Vagina (tissue), 2 donors: ENCODE measurements at places on chromosomes 3 and 15. TPM values are rescaled to one million over a fixed set of nuclear protein-coding genes. Genes with fewer than 3 reads are reported as not detected.

DNA sequence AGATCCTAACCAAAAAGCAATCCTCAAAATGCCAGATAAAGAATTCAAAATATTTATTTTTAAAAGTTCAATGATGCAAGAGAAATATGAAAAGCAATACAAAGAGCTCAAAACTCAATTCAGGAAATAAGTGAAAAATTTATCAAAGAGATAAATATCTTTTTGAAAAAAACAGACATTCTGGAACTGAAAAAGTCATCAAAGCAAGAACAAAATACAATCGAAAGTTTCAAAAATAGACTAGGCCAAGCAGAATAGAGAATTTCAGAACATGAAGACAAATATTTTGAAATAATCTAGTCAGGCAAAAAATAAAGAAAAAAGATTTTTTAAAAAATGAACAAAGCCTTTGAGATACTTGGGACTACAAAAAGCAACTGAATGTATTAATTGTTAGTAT is 83.4 kb upstream of the STT3B start:
- no peaks in the 10 kb centered on the region for H3K4me1 ChIP-seq
- no peak overlapping the region for H3K4me3 ChIP-seq
- DNase-seq, result no peak
- no peaks in the 10 kb centered on the region for H3K36me3 ChIP-seq
- H3K27ac ChIP-seq, result no peak overlapping the region

DNA sequence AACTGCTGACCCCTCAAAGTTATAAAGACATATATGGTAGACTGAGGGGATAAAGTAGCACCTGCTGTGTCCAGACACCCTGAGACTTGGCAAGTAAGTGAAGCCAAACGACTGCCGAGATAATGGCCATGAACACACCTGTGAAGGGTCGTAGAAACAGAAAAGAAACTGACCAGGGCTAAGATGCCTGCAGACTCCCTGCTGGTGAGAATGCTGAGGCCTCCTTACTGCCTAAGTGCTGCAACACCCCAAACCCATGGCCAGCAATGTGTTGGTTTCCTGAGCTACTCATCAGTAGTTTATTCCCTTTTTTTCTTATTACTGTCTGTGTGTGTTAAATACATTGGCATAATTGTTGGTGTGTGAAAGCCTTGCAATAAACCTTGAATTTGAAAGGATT is 233.8 kb downstream of the ZNF385D start:
- no peak for DNase-seq
- no peak overlapping the region for H3K4me3 ChIP-seq
- H3K27ac ChIP-seq, result no peak overlapping the region
- no peaks in the 10 kb centered on the region for H3K36me3 ChIP-seq

- H3K27me3 ChIP-seq, result no peaks in the 10 kb centered on the region
- no peaks in the 10 kb centered on the region for H3K36me3 ChIP-seq
- H3K4me1 ChIP-seq, result peaks cover 43% of the 10 kb centered on the region
- H3K27ac ChIP-seq, result peak overlapping the region; percentile 79
- peak overlapping the region; percentile 96 for H3K4me3 ChIP-seq
These were observed 423 bp downstream of the TKT start for GRCh38 chr3:53255423-53255774.

Gene HRG
- total RNA-seq, result 0.25 TPM

Gene NRROS
- total RNA-seq, result 5.4 TPM

GRCh38 chr3:38707730-38708129 is 58.2 kb upstream of the SCN5A start:
- H3K4me1 ChIP-seq, result no peaks in the 10 kb centered on the region
- no peak overlapping the region for H3K4me3 ChIP-seq
- no peak for DNase-seq
- no peaks in the 10 kb centered on the region for H3K27me3 ChIP-seq
- no peaks in the 10 kb centered on the region for H3K36me3 ChIP-seq

Gene AGBL1
- total RNA-seq, result not detected

DNA sequence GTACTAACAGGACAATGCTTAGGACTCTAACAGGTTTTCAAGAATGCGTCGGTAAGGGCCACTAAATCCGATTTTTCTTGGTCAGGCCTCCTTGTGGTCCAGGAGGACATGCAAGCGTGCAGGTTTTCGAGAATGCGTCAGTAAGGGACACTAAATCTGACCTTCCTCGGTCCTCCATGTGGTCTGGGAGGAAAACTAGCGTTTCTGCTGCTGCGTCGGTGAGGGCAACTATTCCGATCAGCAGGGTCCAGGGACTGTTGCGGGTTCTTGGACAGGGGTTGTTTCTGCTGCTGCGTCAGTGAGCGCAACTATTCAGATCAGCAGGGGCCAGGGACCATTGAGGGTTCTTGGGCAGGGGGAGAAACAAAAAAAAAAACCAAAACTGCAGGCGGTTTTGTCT is 7.8 kb upstream of the UBP1 start:
- DNase-seq, result no peak
- no peaks in the 10 kb centered on the region for H3K27me3 ChIP-seq
- H3K4me1 ChIP-seq, result no peaks in the 10 kb centered on the region
- H3K27ac ChIP-seq, result no peak overlapping the region
- no peaks in the 10 kb centered on the region for H3K36me3 ChIP-seq
- H3K4me3 ChIP-seq, result no peak overlapping the region
